ENCODE measurements at places on chromosomes 1 and 21.

DNA sequence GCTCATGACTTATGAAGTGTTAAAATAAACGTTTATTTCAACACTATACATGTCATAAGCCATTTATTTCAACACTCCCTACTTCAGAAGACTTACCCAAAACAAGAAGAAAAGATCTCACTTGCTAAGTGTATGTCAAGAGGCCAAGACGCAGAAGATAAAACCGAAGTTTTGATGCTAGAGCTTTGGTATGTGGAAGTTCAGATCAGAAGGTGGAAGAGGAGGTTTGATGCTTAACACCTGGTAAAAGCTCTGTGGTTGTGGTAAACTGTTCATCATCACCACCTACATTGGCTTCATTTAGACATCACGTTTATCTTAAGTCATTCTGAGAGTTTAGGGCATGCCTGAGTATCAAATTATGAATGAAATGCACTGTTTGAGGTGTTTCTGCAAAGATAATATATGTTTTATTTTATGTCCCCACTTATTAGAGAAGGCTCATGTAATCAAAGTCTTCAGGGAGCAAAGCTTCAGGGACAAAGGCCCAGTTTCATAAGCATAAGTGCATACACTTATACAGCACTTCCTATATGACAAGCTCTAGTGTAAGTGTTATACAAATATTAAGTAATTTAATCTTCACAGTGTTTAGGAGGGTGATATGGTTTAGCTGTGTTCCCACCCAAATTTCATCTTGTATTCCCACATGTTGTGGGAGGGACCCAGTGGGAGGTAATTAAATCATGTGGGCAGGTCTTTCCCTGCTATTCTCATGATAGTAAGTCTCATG is 533.3 kb downstream of the PTBP2 start:
- H3K27me3 ChIP-seq: no peaks in the 10 kb centered on the region
- H3K4me1 ChIP-seq: no peaks in the 10 kb centered on the region
- no peak overlapping the region for H3K4me3 ChIP-seq
- no peaks in the 10 kb centered on the region for H3K36me3 ChIP-seq

- H3K27me3 ChIP-seq: no peaks in the 10 kb centered on the region
- H3K4me3 ChIP-seq: no peak overlapping the region
- H3K27ac ChIP-seq: peak overlapping the region; percentile 99
- no peak for DNase-seq
Measured at GRCh38 chr1:161196521-161197451, 2.1 kb downstream of the ADAMTS4 start.

- H3K4me1 ChIP-seq: peaks cover 100% of the 10 kb centered on the region
- no peak for DNase-seq
- peak overlapping the region; percentile 20 for H3K4me3 ChIP-seq
- no peaks in the 10 kb centered on the region for H3K27me3 ChIP-seq
- peak overlapping the region; percentile 92 for H3K27ac ChIP-seq
Measured at GRCh38 chr1:17569200-17570139, 30.0 kb downstream of the ARHGEF10L start.

DNA sequence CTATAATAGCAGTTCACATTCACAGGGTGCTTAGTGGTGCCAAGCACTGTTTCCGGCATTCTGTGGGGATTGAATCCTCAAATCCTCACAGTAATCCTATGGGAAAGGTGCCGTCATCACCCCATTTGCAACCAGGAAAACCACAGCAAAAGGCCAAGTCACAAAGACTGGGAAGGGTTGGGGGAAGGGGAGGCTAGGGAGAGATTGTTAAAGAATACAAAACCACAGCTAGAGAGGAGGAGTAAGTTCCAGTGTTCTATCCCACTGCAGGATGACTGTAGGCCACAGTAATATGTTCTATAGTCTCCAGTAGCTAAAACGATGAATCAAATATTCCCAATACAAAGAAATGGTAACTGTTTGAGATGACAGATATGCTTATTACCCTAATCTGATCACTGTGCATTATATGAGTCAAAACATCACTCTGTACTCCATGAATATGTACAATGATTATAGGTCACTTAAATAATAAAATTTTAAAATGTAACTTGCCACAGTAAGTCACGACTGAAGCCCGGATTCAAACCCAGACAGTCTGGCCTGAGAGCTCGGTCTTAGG is 256.8 kb downstream of the TOMM20 start:
- H3K36me3 ChIP-seq: no peaks in the 10 kb centered on the region
- H3K27ac ChIP-seq: no peak overlapping the region

DNA sequence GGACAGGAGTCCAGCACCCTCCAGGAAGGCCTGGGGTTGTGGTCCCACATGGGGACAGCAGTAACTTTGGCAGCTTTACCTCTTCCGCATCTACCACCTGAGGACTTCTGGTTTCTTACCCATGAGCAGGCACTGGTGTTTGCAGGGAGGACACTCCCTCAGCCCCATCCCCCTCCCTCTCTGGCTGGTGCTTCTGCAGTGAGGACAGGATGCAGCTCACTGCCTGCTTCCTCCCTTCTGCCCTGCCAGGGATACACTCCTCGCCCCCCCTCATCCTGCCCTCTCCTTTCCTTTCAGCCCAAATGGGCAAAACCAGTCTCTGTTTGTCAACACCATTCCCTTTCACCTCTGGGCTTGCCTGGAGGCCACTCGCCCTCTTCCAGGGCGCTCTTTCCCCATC is 62.4 kb downstream of the KIRREL1 start:
- no peaks in the 10 kb centered on the region for H3K4me1 ChIP-seq
- no peak overlapping the region for H3K4me3 ChIP-seq
- H3K27me3 ChIP-seq: no peaks in the 10 kb centered on the region
- DNase-seq: no peak
- no peak overlapping the region for H3K27ac ChIP-seq

- no peaks in the 10 kb centered on the region for H3K4me1 ChIP-seq
- no peaks in the 10 kb centered on the region for H3K27me3 ChIP-seq
- no peaks in the 10 kb centered on the region for H3K36me3 ChIP-seq
- H3K27ac ChIP-seq: no peak overlapping the region
Measured at GRCh38 chr21:44392916-44393315, 39.5 kb downstream of the TRPM2 start.

Measured in esophagus squamous epithelium (tissue), 5 donors.